A172 (cell line): ENCODE measurements at places on chromosomes 7 and 10. TPM values are rescaled to one million over a fixed set of nuclear protein-coding genes. Genes with fewer than 3 reads are reported as not detected.
A peak's percentile ranks its signal among the peaks of the same experiment; 100 is the strongest.

GRCh38 chr7:20158684-20159083, 58.5 kb downstream of the MACC1 start:
- no peak for DNase-seq

GRCh38 chr10:60144099-60144498, 237.7 kb upstream of the CCDC6 start:
- no peak for DNase-seq

- no peak for DNase-seq
These were observed 107.0 kb downstream of the PODXL start for GRCh38 chr7:131449373-131449902.

- no peak for DNase-seq
These were observed 395 bp downstream of the ZNF487 start for GRCh38 chr10:43437141-43437870.

- no peak for DNase-seq
These were observed 4.8 kb downstream of the FAM241B start for GRCh38 chr10:69634759-69635425.

- DNase-seq, result no peak
These were observed 9.2 kb downstream of the PLAU start for GRCh38 chr10:73920089-73920488.

The TBC1D12 gene
- total RNA-seq, result 11.4 and 17.4 TPM in 2 replicates

- no peak for DNase-seq
These were observed 7.0 kb upstream of the PPP1R35 start for GRCh38 chr7:100443096-100443840.

GRCh38 chr10:73576178-73576889, 14.8 kb downstream of the USP54 start:
- no peak for DNase-seq

- DNase-seq, result peak; percentile 13
These were observed 409.5 kb downstream of the SDK1 start for GRCh38 chr7:3710531-3710930.

- DNase-seq, result no peak
These were observed 32.3 kb upstream of the SLC16A12 start for GRCh38 chr10:89567576-89568245.

DNA sequence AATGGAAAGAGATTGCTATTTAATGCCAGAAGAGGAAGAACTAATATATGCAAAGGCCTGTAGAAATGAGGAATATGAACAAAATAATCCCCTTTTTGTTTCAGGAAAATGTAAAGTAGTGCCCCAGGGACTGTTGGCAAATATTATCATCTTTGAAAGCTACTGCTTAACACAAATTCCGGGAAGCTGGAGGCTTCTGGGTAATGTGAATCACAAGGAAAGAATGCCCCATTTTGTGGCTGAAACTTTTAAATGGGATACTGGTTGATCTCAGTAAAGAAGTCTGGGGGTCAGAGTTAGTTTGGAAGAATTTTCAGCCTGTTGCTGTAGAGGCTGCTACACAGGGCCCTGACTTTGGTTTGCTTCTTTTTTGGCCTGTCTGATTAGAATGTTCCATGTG, 141.0 kb downstream of the PTEN start:
- DNase-seq, result peak; percentile 38

DNA sequence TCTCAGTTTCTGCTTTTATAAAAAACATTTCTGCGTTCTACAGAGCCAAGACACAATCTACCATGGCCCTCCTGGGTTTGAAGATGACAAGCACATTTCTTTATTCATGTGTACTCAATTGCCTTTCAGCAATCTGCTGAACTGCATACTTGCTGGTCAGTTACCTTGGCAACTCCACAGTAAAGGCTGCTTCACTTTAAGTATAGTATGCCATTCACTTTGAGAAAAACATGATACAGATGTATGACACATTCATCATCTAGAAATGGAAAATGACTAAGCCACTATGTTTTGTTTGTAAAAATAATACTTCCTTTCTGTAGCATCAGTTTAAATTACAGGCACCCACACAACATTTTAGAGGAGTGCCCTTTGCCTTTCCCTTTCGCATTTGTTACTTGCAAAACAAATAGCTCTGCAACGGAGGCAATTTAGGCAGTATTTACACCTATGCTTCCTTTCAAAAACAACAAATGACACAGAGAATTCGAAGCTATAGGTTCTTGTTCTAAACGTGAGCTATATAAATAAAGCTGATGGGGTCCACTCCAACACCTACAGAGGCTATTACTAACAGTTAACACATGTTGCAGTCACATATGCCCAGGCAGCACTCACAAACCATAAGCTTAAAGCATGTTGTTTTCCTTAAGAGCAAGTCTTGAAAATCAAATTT, 23.5 kb downstream of the SGCE start:
- DNase-seq, result no peak

The SYCE1 gene
- total RNA-seq, result not detected in 2 replicates

- no peak for DNase-seq
These were observed 11.2 kb downstream of the GPR146 start for GRCh38 chr7:1055491-1055955.

The TRIM73 gene
- total RNA-seq, result 0.03 TPM in 1 of 2 replicates, not detected in the other

GRCh38 chr7:134470864-134471263, 12.0 kb upstream of the AKR1B1 start:
- DNase-seq, result peak; percentile 76

The SPACDR gene
- 0.60 and 8.3 TPM in 2 replicates for total RNA-seq

DNA sequence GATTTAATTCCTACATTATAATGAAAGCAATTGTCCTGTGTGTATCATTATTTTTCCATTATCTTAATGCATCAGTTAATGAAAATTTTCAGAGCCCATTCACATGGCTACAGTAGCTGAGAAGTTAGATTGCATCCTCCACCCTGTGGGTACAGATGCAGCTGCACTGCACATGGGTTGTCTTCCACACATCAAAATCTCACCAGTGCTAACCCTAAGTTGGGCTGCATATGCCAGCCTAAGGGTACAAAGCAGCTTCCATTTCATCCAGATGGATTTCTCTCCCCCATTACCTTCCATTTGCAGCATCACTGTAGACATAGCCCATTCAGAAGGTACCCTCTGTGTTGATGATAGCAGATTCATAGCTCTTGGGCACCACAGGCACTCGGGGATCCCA, 74.7 kb upstream of the WDR11 start:
- DNase-seq, result no peak

The ZNF487 gene
- 6.6 TPM in 2 replicates for total RNA-seq

GRCh38 chr7:45161842-45162241, 4.3 kb downstream of the RAMP3 start:
- DNase-seq, result no peak

The AKR1C2 gene
- total RNA-seq, result 50.4 and 186 TPM in 2 replicates

The PLPP4 gene
- total RNA-seq, result 10.5 and 11.7 TPM in 2 replicates

- DNase-seq, result peak; percentile 22
These were observed 30.2 kb downstream of the DOCK1 start for GRCh38 chr10:126935263-126935946.

DNA sequence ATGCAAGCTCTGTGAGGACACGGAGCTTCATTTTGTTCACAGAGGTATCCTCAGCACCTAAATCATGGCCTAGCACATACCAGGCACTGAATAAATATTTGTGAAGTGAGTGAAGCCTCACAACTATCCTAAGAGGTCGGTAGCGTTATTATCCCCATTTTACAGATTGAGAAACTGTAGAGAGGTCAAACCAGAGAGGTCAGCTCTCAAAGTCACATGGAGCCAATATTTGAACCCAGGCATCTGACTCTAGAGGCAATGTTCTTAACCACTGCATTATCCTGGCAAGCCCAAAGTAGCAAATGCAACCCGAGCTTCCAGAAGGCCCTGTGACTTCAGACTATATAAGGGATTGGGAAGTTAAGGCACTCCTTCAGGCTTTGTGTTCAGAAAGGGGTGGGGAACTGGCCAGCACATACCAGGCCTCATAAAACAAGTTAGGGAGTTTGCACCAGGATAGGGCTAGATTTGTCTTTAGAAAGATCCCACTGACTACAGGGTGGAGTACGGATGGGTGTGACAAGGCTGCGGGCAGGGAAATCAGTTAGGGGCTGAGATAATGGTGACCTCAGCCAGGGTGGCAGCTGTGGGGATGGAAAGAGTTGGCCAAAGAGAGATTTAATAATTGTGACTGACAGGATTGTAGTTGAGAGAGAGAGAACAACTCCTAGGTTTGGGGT, 101.4 kb downstream of the TBXAS1 start:
- DNase-seq, result no peak

- no peak for DNase-seq
These were observed 93.6 kb upstream of the MXI1 start for GRCh38 chr10:110113670-110114337.

The ITPRID1 gene
- total RNA-seq, result not detected in 2 replicates

GRCh38 chr7:26500749-26501352, 209.2 kb downstream of the SNX10 start:
- peak; percentile 35 for DNase-seq

The CLRN3 gene
- 0.31 TPM in 1 of 2 replicates, not detected in the other for total RNA-seq

The HECW1 gene
- total RNA-seq, result 26.5 and 36.2 TPM in 2 replicates

GRCh38 chr10:116215651-116216050, 57.4 kb downstream of the GFRA1 start:
- no peak for DNase-seq

GRCh38 chr10:124048371-124049290, 44.8 kb downstream of the CHST15 start:
- DNase-seq, result no peak

DNA sequence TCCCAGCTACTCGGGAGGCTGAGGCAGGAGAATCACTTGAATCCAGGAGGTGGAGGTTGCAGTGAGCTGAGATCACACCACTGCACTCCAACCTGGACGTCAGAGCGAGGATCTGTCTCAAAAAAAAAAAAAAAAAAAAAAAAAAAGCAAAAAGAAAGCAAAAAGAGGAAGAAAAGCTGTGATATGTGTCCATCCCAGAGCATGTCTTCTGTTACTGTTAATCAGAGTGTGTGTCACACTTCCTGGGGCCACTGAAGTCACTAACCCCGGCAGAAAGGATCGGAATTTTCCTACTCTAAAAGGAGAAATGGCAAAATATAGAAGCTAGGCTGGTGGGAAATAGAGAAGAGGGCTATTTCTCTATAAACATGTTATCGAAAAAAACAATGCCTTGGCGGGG, 11.9 kb downstream of the PIK3AP1 start:
- DNase-seq, result no peak

DNA sequence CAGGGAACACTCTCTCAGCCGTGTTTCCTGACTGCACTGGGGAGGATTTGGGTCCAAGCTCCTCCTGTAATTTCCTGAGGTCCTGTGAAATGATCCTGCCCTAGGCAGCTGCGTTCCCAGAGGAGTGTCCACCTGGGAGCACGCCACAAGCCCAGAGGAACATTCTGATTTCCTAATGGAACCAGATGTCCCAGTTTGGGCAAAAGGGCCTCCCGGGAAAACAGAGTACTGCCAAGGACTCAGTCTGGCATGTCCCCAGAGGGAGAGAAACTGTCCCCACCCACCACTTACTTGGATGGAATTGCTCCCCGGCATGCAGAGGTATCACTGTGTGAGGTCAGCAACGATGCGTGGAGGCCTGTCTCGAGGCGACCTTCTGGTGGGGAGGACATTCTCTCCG, 34.5 kb downstream of the ASB13 start:
- DNase-seq, result no peak

- no peak for DNase-seq
These were observed 4.9 kb upstream of the VSIR start for GRCh38 chr10:71778071-71778825.

- DNase-seq, result no peak
These were observed 516.4 kb upstream of the ZMIZ1 start for GRCh38 chr10:78552261-78552811.

DNA sequence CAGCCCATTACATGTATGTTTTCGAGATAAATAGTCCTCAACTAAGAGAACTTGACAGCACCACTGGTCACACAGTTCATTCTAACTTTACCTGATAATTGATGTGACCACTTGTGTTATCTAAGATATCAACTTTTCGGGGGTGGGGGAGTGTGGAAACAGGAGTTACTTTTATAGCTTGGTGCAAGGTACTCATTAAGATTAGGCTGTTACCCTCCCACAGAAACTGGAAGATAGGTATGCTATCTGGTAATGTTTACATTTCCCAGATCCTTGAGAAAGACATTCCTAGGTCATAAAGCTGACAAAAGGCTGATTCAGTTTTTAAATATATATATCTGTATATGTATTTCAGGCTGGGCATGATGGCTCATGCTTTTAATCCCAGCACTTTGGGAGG, 11.1 kb downstream of the ERVW-1 start:
- DNase-seq, result no peak

DNA sequence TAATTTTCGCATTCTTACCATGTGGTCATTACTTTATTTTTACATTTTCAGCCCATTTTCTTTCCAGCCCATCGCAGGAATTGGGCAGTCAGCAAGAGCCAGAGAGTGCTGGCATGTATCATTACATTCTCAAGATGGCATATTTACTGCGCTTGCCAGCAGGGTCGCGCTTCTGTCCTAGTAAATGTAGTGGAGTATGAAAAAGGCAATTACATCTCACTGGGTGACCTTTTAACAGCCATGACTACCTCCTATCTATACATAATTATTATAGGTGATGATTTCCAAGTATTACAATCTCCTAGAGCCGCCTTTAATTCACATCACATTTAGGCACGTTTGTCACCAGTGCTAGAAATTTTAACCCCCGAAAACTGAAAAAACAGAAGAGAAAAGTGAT, 433.7 kb upstream of the MGMT start:
- DNase-seq, result no peak

DNA sequence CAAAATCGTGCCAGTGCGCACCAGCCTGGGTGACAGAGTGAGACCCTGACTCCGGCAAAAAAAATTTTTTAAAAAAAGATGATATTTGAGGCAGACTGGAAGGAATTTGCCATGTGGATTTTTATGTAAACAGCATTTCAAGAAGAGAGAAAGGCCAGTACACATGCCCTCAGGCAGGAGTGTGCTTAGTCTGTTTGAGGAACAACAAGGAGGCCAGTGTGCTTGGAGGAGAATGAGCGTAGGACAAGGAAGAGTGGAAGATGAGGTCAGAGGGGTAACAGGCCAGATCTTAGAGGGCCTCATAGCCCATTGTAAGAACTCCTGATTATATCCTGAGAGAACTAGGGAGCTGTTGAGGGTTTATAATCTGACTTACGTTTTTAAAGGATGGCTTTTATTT, 17.2 kb upstream of the STRIP2 start:
- DNase-seq, result no peak

DNA sequence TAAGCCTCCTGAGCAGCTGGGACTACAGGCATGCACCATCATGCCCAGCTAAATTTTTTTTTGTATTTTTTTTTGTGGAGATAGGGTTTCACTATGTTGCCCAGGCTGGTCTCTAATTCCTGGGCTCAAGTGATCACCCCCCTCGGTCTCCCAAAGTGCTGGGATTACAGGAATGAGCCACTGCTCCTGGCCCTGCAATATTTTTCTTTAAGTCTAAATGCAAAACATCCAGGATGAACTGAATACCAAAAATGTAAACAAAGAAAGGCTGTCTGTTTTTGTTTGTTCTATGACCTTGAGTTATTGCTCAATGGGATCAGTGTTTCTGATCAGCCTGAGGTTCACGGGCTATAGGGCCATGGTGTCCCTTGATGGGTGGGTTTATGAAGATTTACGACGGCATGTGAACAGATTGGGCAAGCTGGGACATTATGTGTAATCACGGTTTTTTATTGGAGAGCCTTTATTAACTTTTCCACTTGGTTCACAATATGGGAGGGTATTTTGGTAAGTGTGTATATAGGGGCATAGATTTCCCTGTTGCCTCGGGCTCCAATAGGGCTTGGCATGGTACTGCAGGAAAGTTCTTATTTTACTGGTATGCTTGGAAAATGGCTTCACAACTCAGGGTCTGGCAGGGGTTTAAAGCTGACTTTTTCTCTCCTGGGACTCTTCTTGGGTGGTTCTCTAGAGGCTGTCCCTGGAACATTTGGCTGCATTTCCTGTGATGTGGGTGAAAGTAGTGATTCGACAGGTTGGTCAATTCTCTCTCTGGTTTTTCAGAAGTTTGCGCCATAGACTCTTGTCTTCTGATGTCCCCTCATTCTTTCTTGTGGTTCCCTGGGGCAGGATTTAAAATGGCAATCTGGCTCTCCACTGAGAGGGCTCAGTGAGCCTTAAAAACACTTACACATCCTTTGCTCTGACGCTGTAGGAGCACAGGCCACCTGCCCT, 41.6 kb downstream of the MRPS33 start:
- no peak for DNase-seq
